ENCODE measurements at places on chromosomes 3 and 15.

GRCh38 chr3:38640661-38641452, 8.6 kb downstream of the SCN5A start:
- no peak for DNase-seq

- DNase-seq: no peak
Measured at GRCh38 chr15:87263296-87263695, 993.2 kb downstream of the NTRK3 start.

GRCh38 chr3:186070133-186070532, 38.8 kb downstream of the ETV5 start:
- no peak for DNase-seq

- no peak for DNase-seq
Measured at GRCh38 chr3:178195824-178196223, 340.4 kb upstream of the KCNMB2 start.

GRCh38 chr3:50258979-50259378, 10.0 kb upstream of the SEMA3B start:
- DNase-seq: no peak

All from AG04449 (cell line).